D721Med (cell line): ENCODE measurements at places on chromosomes 3 and 15.

GRCh38 chr15:63772520-63772919, 61.2 kb downstream of the HERC1 start:
- no peak for DNase-seq

DNA sequence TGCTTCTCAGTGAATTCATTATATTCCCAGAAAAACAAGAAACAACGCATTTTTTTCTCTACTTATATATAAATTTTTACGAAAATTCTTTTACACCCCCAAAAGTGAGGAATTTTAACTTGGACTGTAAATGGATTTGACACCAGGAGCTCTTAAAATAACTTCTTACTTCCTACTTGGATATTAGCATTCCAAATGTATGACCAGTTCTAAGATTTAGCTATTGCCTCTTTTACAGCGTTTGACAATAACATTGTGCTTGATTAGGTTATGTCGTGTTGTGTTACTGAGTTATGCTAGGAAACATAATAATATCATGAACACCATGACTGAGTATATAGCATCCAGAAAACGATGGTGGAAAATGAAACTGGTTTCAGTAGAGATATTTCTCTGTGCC, 177.0 kb downstream of the CNTN6 start:
- DNase-seq, result no peak

GRCh38 chr3:138812806-138813205, 21.9 kb downstream of the PIK3CB start:
- DNase-seq, result no peak

- no peak for DNase-seq
Measured at GRCh38 chr15:95025924-95026728, 794.8 kb downstream of the MCTP2 start.

- DNase-seq, result peak; percentile 97
Measured at GRCh38 chr15:89367485-89368451, 33.1 kb upstream of the POLG start.

DNA sequence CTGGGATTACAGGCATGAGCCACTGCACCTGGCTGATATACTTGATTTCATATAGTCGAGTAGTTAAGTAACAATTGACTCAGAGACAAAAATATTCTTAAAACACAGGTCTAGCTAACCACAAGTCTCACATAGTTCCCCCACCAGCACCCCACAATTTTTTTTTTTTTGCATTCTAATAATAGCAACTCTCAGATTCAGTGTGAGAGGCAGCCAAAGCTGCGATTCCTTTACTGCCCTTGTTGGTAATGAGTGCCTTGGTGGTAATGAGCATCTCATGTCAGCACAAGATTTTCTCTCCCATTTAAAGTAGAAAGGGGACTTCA, 72.5 kb downstream of the WWTR1 start:
- no peak for DNase-seq

GRCh38 chr15:68052431-68052830, 1.7 kb upstream of the PIAS1 start:
- no peak for DNase-seq

DNA sequence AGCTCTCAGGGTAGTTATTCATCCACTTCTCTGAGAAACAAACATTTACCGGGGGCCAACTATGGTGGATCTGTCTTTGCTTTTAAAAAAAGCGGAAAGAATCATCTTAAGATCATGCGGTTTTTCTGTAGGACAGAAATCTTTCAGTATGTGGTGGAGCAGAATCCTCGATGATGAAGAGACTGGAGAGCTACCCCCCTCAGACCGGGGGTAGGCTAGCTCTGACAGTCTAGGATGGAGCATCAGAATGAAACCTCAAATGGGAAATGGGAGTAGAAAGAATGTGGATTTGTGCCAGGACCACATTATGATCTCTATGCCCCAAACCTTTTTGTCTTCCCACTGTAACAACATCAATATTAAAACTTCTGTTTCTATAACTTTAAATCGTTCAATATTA, 30.3 kb downstream of the TPRG1 start:
- DNase-seq, result no peak
